Kidney glomerular epithelial cell (primary cell): ENCODE measurements at places on chromosomes 16 and 17.
A peak's percentile ranks its signal among the peaks of the same experiment; 100 is the strongest.

DNA sequence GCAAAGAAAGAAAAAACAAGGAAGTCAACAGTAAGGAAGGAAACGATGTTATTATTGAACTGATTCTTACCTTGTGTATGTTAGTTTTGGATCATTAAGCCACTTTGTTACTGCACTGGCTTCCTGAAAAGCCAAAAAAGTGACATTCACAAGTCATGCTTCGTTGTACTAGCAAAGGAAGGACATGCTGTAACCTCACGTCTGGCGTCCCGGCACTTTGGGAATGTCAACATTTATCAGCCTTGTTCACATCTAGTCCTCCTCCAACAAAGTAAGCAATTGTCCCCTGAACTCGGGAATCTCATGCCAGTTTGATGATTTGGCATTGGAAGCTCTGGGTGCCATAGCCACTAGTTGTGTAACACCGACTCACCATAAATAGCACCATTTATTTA lies 731 bp upstream of the MKS1 start:
- DNase-seq = no peak

DNA sequence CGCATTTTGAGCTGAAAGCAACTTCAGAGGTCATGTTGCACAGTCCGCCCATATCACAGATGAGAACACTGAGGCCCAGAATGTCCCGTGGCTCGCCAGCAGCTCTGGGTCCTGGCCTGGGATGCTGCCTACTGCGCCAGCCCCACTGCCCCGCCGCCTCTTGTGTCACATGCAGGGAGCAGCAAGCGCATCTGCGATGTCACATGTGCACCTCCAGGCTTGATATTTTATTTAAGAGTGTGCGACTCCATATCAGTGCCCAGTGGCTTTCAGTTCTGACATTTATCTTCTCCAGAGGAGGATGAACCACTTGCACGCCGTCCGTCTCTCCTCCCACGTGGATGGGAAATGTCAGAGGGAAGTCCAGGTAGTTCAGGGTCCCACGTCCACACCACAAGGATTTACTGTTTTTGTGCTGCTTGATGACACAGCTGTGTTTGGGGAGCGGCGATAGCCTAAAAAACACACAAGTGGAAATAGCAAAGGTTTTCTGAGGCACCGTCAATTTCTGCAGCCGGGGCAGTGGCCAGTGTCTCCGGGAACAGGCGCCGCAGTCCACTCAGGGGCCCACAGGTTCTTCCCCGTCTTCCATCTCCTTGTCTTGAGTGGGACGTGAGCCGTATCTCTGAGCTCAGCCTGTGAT lies 7.0 kb upstream of the RBFOX3 start:
- no peak for DNase-seq

DNA sequence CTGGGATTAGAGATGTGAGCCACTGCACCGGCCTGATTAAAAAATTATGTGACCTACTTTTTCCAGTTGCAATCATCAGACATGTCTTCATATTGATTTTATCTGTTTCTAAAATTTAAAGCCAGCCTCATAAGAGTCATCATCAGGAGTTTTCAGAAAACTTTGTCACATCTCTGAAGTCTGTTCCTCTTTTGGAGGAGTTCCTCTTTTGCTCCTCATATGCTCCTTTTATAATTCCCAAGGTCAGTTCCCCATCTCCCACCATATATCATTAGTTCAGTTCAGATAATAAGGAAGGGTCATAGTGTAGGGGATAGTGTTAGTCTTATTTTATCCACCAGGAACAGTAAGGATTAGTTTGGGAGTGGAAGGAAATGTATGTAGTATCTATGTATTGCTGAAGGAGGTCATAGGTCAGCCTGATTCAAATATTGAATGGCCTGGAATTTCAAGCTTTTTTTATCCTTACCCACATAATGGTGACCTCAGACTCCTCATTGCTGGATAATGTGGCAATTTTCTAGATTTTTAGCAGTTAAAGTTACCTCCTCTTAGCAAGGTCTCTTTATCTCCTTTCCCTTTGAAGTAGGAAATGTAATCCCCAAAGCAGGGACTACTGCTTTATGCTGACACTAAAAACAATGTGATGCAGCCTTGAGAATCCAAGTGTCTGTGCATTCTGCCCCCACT lies 13.8 kb upstream of the DUSP14 start:
- DNase-seq = no peak

GRCh38 chr17:49985310-49985990 lies 9.6 kb downstream of the DLX3 start:
- DNase-seq = no peak

DNA sequence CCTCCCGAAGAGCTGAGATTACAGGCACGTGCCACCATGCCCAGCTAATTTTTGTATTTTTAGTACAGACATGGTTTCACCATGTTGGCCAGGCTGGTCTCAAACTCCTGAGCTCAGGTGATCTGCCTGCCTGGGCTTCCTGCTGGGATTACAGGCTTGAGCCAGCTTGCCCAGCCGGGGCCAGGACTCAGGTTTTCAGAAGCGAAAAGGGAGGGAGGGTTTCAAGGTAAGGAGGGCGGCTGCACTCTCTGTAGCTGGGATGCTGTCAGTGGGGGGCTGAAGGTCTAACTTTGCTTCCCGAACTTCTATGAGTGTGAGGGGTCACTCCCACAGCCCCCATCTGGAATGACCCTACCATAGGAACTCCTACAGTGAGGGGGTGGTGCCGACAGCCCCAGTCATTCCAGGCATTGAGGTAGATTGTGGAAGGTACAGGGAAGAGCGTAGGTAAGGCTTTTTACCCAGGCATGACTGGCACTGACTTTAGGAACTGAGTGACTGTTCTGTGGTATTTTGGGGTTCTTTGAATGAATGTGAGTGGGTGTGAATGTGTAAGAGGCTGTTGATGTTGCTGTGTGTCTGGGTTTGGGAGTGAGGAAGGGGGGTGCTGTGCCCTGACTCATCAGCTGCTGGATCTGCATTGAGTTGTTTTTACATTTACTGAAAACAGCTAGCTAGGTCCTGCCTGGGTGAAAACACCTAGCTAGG lies 3.8 kb upstream of the C1QL1 start:
- DNase-seq = peak; percentile 69

- DNase-seq = peak; percentile 58
Observed at GRCh38 chr17:60231234-60231633, 81.5 kb downstream of the CA4 start.

DNA sequence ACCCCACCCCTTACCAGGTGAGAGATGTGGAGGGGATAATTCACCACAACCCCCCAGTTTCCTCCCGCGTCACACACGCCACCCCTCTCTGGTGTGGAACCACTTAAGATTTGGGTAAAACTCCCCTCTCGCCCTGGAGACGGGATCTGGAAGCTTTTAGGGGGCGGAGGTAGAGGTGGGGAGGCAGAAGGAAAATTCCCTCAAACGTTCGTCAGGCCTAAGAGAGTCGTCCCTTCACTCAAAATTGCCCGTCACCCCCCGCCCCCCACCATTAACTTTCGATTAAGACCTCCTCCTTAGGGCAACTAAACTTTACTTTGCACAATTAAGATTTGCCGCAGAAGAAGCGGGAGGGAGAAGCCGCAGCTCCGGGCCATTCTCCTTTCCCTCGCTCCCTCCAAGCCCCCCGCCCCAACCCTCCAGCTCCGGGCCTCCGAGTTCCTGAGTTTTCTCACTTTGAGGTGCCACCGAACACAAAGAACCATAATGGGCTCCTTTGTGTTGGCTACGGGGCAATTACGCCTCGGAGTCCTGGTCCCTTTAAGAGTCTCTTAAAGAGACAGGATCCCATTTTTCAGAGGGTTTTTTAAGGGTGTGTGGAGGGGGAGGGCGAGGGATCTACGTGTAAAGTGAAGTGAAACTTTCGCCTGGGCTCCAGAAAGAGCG lies 985 bp upstream of the FZD2 start:
- peak; percentile 16 for DNase-seq
